ENCODE measurements at places on chromosomes 7 and 10.

DNA sequence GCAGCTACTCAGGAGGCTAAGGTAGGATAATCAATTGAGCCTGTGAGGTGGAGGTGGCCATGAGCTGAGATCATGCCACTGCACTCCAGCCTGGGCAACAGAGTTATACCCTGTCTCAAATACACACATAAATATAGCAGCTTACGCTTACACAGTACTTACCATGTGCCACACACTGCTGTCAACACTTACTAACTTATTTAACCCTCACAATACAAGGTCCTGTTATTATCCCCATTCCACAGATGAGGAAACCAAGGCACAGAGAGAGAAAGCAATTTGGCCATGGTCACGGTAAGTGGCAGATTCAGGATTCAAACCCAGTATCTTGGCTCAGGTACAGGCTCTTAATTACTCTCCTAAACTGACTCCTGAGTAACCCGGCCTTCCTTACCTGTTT is 19.1 kb downstream of the DLG5 start:
- no peak for DNase-seq

DNA sequence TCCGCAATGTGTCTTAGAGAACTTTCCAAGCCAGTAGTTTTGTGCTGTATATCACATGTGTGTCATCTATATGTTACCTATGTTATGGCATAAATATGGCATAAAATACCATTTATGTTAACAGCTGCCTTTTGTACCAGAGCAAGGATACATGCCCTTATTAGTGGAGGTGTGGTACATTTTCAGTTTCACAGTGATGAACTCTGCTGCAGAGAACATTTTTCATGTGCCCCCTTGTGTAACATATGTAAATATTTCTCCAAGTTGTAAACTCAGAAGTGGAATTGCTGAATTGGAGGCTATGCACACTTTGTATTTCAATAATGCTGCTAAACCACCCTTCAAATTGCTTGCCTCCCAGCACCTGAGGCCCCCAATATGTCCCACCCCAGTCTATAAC is 31.9 kb upstream of the CRHR2 start:
- no peak for DNase-seq

- no peak for DNase-seq
These were observed 447.0 kb downstream of the ETV1 start for GRCh38 chr7:13542451-13542850.

DNA sequence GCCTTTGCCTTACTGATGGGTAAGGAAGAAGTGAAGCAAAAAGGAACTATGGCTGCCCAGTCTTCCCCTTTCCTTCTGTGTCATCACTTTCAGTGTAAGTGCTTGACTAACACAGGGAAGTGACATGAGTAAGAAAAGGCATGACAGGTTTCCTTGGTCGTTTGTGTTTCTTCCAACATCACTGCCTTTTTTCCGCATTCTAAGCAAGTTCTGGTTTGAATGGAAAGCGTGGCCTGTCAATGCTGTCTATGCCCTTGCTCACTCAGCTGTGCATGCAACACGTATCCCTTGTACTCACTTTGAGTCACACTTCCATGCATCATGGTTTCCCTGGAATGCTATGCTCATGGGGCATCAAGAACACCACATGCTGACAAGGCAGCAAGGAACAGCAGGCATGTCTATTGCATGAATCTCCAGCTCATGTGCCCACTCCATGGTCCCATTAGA is 111.8 kb downstream of the OAT start:
- DNase-seq, result no peak

- no peak for DNase-seq
These were observed 851.5 kb upstream of the COBL start for GRCh38 chr7:52168085-52168484.

DNA sequence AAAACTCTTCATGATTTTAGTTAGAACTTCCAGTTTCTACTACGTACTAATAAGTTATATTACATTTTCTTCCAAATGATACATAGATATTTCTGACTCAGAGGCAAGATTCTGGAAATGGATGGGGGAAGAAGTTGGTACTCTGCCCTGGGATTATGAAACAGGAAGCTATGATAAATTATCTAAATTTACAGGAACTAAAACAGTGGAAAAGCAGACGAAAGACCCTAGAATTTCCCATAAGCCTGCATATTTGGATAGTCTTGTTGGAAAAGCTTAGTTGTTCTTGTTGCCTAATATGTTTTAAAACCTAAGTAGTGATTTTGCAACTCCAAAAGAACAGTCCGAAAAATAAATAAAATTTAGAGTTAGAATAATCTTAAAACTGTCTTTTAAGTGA is 21.8 kb downstream of the CFAP69 start:
- peak; percentile 41 for DNase-seq

Measured in GM04503 (cell line).